ENCODE measurements at places on chromosomes 11 and 22.

- no peak for DNase-seq
These were observed 70.2 kb downstream of the RTL6 start for GRCh38 chr22:44427611-44428470.

GRCh38 chr22:43829904-43830851 lies 18.1 kb upstream of the EFCAB6 start:
- DNase-seq = no peak

GRCh38 chr11:41955066-41955465 lies 495.6 kb upstream of the LRRC4C start:
- no peak for DNase-seq

DNA sequence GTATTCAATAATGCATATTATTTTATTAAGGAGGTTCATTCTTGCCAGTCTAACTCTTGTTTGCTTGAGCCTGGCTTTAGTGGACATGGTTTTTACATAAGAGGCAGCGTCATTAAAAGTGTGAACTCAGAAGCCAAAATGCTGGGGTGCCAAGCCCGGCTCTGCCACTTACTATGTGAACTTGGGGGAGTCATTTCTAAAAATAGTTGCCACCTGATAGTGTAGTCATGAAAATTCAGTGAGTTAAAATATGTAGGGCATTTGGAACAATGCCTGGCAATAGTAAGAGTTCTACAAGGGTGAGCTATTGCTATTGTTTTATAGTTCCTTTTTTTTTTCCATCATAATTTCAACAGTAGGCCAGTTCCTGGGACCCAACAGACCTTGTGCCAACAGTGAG lies 49.9 kb downstream of the TENM4 start:
- no peak for DNase-seq

DNA sequence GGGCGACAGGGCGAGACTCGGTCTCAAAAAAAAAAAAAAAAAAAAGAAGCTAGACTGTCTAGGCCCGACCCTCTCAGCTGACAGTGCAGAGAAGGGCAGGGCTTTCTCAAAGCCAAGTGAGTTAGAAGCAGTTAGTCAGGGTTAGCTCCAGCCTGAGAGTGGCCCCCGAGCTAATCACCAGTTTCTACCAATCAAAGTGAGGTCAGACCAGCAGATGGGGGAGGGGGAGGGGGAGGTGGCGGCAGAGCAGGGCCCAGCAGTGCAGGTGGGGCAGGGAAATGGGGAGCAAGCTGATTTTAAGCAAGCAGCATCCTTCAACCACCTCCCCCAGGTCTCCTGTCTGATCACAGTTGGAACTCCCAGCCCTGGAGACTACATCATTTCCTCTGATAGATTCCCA lies 55.3 kb upstream of the PRR5 start:
- DNase-seq = no peak

GRCh38 chr11:6703247-6704063 lies 20.3 kb upstream of the MRPL17 start:
- DNase-seq = no peak

DNA sequence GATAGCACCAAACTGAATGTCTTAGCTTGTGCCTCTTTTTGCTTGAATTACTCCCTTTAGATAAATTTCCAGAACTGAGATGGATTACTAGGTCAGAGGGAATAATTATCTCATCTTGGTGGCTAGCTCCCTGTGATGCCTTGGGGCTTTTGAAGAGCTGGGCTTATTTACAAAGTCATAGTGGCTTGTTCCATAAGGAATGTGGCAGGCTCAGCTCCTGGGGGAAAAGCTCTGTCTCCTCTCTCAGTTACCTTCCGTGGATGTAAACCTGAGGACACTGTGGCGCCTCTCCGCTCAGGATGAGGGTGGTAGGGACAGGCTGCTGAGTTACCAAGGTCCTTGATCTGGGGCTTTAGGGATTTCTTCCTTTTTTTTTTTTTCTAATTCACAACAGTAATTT lies 121.7 kb downstream of the PARVA start:
- no peak for DNase-seq

GRCh38 chr11:117437041-117437790 lies 109.6 kb downstream of the CEP164 start:
- DNase-seq = no peak
